Caco-2 (cell line): ENCODE measurements at places on chromosomes 3 and 15.

- no peak overlapping the region for H3K27ac ChIP-seq
- no peaks in the 10 kb centered on the region for H3K36me3 ChIP-seq
- no peaks in the 10 kb centered on the region for H3K4me1 ChIP-seq
- DNase-seq, result no peak
- H3K27me3 ChIP-seq, result no peaks in the 10 kb centered on the region
Observed at GRCh38 chr15:82304778-82305090, 42.1 kb downstream of the SAXO2 start.

DNA sequence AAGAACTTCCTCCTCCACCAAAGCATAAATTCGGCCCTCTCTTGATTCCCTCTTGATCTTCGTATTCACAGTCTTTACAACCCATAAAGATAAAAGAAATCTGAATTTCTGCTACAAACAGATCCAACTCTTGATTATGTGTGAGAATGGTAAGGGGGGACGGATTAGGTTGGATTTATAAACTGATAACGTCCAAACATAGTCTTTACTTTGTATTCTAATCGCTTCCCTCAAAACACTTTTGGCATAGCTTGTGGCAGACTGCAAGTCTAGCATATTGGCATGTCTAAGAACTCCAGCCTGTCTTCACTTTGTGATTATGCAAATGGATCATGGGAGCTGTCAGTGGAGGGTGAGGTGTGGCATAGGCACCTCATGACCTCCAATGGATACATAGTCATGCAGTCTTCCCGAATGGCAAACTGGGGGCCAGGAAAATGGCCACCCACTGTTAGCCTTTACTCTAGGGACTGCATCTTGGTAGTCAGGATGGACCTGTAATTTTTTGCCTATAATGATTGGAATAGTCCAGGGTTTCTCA lies 24.3 kb upstream of the GPR171 start:
- no peak overlapping the region for H3K4me3 ChIP-seq
- peaks cover 28% of the 10 kb centered on the region for H3K4me1 ChIP-seq
- DNase-seq, result no peak
- H3K27me3 ChIP-seq, result no peaks in the 10 kb centered on the region
- H3K36me3 ChIP-seq, result no peaks in the 10 kb centered on the region

DNA sequence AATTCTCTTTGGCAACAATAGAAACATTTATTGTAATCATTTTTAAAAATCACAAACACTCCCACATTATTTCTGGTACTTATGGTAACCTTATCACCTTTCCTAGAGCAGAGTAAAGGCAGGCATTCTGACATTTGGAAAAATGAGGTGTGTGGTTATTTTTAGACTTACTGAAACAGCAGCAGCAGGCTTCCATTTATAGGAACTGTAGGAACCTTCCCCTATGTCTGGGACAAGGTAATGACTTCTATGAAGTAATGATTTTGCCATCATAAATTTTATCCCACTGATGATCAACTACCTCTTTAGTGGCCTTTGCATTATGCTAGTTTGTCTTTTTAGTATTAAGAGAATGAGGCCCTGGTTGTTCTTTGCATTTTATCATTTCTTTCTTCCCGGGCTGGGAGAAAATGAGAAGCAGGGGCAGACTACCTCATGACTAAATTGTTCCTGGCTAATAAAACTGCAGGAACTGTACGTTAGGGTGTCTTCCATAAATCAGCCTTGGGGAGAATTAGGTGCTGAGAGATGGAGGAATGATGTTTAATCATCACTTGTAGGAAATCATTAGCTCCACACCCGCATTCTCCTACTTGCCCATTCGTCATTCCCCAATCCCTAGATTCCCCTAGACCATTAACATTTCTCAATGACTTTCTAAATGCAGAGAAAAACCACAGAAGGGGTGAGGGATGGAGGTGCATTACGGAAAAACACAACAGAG lies 680.3 kb downstream of the AGBL1 start:
- H3K27ac ChIP-seq, result no peak overlapping the region
- H3K27me3 ChIP-seq, result no peaks in the 10 kb centered on the region; the same call in 1 of the 2 replicates
- no peaks in the 10 kb centered on the region for H3K4me1 ChIP-seq
- no peak for DNase-seq
- no peaks in the 10 kb centered on the region for H3K36me3 ChIP-seq
- no peak overlapping the region for H3K4me3 ChIP-seq

- DNase-seq, result no peak
- no peak overlapping the region for H3K27ac ChIP-seq
- H3K27me3 ChIP-seq, result no peaks in the 10 kb centered on the region
- no peak overlapping the region for H3K4me3 ChIP-seq
Observed at GRCh38 chr3:140093742-140094141, 158.8 kb downstream of the CLSTN2 start.

DNA sequence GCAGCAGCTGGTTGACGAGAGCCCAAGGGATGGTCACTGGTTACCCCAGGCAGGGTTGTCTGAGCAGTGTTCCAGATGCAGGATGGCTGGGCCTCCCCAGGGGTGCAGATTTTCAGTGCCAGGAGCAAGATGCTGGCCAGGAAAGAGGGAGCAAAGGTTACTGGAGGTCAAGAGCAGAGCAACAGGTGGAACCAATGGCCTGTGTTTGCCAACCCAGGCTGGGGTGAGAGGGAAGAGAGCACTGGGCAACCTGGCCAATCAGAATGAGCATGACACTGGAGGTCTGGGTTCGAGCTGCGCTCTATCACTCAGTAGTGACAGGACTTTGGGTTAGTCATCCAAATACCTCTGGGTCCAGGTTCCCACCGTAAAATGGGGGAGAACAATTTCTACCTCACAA lies 90.6 kb upstream of the TLE3 start:
- no peak for DNase-seq
- no peak overlapping the region for H3K27ac ChIP-seq
- H3K4me1 ChIP-seq, result peaks cover 8% of the 10 kb centered on the region
- H3K36me3 ChIP-seq, result no peaks in the 10 kb centered on the region

DNA sequence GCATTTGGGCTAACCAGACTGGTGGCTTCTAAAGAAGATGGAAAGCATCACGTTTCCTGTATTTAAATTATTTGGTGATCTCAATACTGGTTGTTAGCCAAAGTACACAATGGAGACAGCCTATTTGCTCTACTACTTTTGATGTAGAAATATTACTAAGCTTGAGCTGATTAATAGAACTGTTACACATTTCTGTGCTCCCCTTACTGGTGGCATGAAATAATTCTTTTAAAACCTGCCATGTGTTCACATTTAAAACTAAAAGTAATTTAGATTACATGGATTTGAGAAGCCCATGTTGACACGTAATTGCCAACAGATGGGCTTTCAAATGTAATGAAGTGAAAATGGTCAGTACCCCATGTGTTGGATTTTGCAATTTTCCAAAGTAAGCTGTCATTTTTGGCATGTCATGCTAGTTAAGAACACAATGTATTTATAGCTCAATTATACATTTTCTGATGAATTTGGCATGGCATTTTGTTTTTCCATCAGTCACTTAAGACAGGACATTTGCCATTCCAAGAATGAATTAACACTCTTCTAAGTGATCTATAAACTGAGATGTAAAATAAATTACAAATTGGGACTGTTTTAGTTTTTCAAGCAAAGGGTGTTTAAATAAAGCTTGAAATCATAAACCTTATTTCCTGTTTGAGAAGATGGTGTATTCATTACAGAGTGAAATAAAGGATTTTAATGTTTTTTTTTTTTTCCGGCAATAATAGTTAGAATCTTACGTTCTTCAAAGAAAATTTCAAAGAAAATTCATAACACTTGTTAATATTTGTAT lies 10.8 kb upstream of the RARRES1 start:
- H3K27ac ChIP-seq, result no peak overlapping the region
- H3K36me3 ChIP-seq, result no peaks in the 10 kb centered on the region
- no peaks in the 10 kb centered on the region for H3K27me3 ChIP-seq
- DNase-seq, result no peak
- no peaks in the 10 kb centered on the region for H3K4me1 ChIP-seq
- no peak overlapping the region for H3K4me3 ChIP-seq

DNA sequence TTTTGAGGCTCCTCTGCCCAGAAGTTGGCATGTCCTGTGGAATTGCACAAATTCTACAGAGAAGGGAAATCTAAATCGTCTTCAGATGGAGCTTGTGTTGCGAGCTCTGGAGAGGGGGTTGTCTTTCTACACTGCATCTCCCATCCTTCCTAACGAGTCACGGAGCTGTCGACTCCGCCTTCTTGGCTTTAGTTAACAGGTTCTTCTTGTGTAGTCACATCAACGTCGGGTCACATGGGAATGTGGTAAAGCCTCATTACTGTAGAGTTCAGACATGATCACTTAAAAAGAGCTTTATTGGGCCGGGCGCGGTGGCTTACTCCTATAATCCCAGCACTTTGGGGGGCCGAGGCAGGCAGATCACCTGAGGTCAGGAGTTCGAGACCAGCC lies 60.0 kb downstream of the DNASE1L3 start:
- no peaks in the 10 kb centered on the region for H3K27me3 ChIP-seq
- no peak overlapping the region for H3K4me3 ChIP-seq
- DNase-seq, result no peak
- H3K4me1 ChIP-seq, result no peaks in the 10 kb centered on the region

GRCh38 chr3:39705351-39705900 lies 104.0 kb upstream of the MYRIP start:
- H3K4me1 ChIP-seq, result no peaks in the 10 kb centered on the region
- no peak overlapping the region for H3K27ac ChIP-seq
- DNase-seq, result no peak
- H3K4me3 ChIP-seq, result no peak overlapping the region

GRCh38 chr15:50675535-50676144 lies 11.0 kb downstream of the TRPM7 start:
- no peaks in the 10 kb centered on the region for H3K27me3 ChIP-seq
- no peaks in the 10 kb centered on the region for H3K36me3 ChIP-seq
- DNase-seq, result no peak
- H3K4me3 ChIP-seq, result no peak overlapping the region
- no peak overlapping the region for H3K27ac ChIP-seq

GRCh38 chr3:72614394-72615074 lies 233.7 kb downstream of the SHQ1 start:
- H3K27me3 ChIP-seq, result no peaks in the 10 kb centered on the region
- H3K4me3 ChIP-seq, result no peak overlapping the region

GRCh38 chr3:25293736-25294135 lies 134.3 kb upstream of the RARB start:
- no peaks in the 10 kb centered on the region for H3K36me3 ChIP-seq
- peak; percentile 14 for DNase-seq
- no peaks in the 10 kb centered on the region for H3K27me3 ChIP-seq
- H3K4me1 ChIP-seq, result peaks cover 4% of the 10 kb centered on the region; the same call in 1 of the 2 replicates

DNA sequence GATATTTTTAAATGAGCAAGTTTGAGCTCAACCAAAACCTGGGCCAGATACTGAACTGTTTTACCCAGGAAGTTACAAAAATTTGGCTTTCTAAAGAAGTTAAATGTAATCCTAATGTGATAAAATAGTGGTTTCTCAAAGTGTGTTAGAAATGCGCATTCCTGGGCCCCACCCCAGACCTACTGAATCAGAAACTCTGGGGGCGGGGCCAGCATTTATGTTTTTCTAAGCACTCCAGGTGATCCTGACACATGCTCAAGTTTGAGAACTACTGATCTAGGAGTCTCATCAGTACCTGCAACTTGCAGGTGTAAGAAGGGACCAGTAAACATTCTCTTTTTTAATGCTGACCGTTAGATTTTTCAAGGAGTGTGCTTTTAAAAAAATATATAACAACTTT lies 190.6 kb downstream of the VPS13C start:
- no peaks in the 10 kb centered on the region for H3K4me1 ChIP-seq
- H3K4me3 ChIP-seq, result no peak overlapping the region
- no peaks in the 10 kb centered on the region for H3K27me3 ChIP-seq
- H3K27ac ChIP-seq, result no peak overlapping the region
- no peak for DNase-seq

DNA sequence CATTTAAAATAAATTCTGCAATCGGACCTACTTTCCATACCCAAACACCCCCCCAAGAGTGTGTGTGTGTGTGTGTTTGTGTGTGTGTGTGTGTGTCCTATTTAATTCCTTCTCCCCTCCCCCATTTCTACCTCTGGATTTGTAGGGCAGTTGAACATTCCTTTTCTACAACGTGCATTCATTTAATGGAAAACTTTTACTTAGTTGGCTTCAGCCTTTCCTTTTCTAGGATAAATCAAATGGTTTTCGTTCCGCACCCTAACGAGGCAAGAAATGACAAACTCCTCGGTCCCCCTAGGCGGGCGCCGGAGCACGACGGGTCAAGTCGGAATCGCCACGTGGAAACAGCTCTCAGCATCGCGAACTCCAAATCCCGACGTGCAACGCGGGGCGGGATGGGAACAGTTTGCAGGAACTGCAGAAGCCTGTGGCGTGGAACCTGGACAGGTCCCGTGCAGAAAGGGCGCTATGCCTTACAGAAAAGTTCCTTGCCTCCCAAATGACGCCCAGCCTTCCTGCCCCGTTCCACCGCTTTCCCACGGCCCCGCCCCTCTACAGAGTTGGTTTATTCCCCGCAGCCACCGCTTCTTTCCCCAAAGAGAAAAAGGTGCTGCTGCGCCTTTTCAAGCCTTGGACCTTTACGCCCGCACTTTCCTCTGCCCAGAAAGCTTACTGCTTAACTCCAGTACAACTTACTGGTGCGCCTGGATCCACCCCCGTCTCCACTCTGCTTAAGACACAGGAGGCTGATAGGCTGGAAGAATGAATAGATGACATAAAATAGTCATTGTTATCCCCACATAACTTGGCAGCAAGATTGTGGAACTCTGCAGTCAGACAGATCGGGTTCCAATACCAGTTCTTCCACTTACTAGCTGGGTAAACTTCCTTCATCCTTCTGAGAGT lies 1.1 kb upstream of the EIF2B5 start:
- H3K36me3 ChIP-seq, result no peaks in the 10 kb centered on the region
- no peaks in the 10 kb centered on the region for H3K27me3 ChIP-seq
- peak; percentile 92 for DNase-seq
- peak overlapping the region; percentile 93 for H3K27ac ChIP-seq
- peak overlapping the region; percentile 78 for H3K4me3 ChIP-seq
- peaks cover 9% of the 10 kb centered on the region; the same call in 1 of the 2 replicates for H3K4me1 ChIP-seq

DNA sequence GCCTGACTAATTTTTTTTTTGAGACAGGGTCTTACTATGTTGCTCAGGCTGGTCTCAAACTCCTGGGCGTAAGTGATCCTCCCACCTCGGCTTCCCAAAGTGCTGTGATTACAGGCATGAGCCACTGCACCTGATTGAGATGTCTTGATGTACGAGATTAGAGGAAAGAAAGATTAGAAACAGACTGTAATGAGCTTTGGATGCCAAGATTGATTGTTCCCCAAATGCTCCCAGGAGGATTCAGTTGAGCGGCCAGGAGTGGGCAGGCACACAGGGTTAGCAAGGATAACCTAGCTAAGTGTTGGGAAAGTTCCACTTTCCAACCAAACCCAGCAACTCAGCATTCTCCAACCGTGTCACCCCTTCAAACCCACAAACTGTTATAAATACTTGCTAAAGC lies 63.7 kb downstream of the SRGAP3 start:
- no peaks in the 10 kb centered on the region for H3K27me3 ChIP-seq
- H3K4me3 ChIP-seq, result no peak overlapping the region
- no peak overlapping the region for H3K27ac ChIP-seq
- no peak for DNase-seq

- DNase-seq, result no peak
- H3K27ac ChIP-seq, result no peak overlapping the region
- no peaks in the 10 kb centered on the region for H3K27me3 ChIP-seq
- no peaks in the 10 kb centered on the region for H3K4me1 ChIP-seq
- no peak overlapping the region for H3K4me3 ChIP-seq
Observed at GRCh38 chr15:52699457-52699856, 20.3 kb upstream of the ATOSA start.
